ENCODE measurements at places on chromosomes 7 and 10.

DNA sequence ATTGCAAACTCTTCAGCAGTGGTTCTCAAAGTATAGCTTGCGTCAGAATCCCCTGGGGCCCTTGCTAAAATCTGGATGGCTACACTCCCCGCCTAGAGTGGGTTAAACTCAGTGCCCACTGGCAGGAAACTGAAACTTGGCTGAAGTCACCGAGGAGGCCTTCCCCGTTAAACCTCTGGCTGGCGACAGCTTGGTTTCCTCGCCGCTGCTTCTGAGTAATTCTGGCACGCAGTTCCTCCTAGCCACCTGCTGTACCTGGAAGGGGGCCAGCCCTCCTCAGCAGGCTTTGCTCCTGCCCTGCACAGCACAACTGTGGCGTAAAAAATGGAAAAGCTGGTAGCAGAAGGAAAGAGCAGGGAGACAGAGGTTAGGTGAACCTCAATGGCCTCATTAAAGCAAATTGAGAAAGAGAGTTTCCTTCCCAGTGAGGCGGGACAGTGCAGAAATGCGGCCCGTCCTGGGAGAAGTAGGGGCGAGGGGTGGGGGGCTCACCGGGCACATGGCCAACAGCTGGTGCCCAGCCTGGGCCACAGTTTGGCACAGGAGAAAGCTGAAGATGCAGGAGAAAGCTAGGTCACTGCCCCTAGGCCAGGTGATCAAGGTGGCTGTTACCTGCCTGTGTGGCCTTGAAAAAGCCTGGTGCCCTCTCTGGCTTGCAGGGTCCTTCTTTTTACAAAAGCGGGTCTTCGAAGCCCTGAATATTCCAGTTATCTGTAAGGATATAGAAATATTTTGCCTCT lies 46.6 kb downstream of the ALOX5 start:
- DNase-seq: peak; percentile 70

- DNase-seq: no peak
These were observed 89.8 kb downstream of the ZMIZ1 start for GRCh38 chr10:79158402-79159097.

DNA sequence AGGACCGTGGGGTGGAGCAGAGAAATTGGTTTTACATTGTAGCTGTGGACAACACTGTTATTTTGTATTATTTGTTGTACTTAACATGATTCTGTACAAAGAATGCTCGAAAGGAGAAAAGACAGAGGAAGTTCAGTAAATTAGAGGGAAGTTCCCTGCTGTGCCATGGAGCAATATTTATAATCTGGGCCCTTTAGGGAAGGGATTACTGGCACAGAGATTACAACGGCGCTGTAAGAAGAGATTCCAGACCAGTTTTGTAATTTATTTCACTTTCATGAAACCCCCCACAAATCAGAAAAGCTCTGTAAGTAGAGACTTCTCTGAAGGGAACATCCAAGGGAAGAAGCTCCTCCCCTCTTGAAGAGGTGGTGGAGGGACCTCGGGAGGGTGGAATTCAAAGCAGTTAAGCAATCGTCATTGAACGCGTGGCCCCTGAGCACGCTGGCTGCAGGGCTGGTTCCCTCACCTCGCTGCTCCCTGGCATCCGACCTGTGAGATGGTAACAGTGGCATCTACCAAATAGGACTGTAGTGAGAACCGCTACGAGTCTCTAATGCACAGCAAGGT lies 113.5 kb downstream of the KLF6 start:
- no peak for DNase-seq

GRCh38 chr10:86261470-86261869 lies 105.1 kb downstream of the GRID1 start:
- DNase-seq: no peak

DNA sequence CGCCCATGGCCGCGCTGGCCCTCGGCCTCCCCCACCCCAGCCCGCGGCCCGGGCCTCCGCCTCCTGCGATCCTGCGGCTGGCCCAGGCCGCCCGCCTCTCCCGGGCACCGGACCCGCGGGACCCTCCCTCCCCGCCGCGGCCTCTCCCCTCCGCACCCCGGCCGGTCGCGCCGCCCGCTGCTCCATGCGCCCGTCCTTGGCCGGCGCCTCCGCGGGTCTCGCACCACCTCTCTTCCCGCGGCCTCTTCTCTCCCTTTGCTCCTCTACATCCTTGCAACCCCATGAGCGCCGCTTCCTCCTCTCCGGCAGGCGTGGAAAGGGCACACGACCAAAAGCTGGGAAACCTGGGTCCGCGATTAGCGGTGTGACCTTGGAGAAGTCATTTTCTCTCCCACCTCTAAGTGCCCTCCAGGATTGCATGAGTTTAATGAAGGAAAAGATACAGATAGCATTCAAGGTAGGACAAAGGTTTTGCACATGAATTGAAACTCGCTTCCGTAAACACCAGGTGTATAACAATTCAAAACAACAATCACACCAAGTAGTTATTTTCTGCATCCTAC lies 448 bp upstream of the SRPK2 start:
- DNase-seq: peak; percentile 39

GRCh38 chr7:113805976-113806375 lies 112.8 kb downstream of the PPP1R3A start:
- DNase-seq: no peak

All from activated naive CD8-positive, alpha-beta T cell treated with anti-CD3 and anti-CD28 coated beads, Interleukin-2, amount 50 U/mL, for 24 hours (primary cell).